Left kidney (tissue), 8 donors: ENCODE measurements at places on chromosomes 2 and 18. TPM values are rescaled to one million over a fixed set of nuclear protein-coding genes. Genes with fewer than 3 reads are reported as not detected.

The CSRNP3 gene
- polyA plus RNA-seq: 11.0 TPM

The RUFY4 gene
- polyA plus RNA-seq: 0.32 TPM

The TACR1 gene
- 2.9 TPM for polyA plus RNA-seq

The FAM228A gene
- 1.3 TPM for polyA plus RNA-seq

- no peak for DNase-seq
These were observed 812.1 kb downstream of the CPS1 start for GRCh38 chr2:211368467-211368866.

DNA sequence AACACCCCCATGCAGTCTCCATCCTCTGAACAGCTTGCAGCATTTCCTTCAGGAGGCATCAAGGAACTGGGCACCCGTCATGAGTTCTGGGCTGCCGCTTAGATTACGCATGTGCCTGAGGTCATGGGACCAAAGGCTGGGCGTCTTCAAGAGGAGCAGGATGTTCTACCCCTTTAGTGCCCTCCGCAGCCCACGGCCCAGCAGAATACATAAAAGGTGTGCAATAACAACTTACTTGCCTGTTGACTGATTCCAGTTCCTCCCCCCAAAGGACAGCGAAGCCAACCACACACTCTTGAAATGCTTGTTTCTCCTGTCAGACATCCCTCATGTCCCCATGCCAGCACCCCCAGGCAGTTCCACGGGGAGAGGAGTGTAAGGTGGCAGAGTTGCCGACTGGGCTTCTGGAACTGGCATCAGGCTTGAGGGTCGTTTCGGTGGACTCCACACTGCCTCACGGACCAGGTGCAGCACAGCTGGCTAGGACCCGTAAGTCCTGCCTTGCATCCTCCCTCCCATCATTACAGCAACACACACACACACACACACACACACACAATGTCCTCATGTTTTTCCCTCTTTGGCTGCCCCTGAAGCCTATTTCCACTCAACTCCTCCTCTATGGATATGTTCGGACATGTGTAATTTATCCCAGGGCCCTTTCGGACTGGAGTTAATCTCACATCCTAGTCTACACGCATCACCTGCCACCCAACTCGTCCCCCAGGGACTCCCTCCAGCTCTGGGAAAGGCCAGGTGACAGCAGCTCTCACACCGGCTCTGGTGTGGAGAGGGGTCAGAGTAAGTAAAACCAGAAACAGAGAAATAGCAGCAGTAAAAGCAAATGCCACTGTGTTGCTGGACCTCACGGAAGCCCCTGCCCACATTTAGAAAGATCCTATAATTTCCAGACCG lies 200.7 kb downstream of the BCL11A start:
- no peak for DNase-seq

- DNase-seq: no peak
These were observed 52.0 kb downstream of the XDH start for GRCh38 chr2:31362581-31362980.

- DNase-seq: no peak
These were observed 38.5 kb upstream of the TRIB2 start for GRCh38 chr2:12678186-12678585.

GRCh38 chr2:3636586-3637310 lies 21.3 kb upstream of the ALLC start:
- no peak for DNase-seq
